Testis (tissue), 5 donors: ENCODE measurements at places on chromosomes 3 and 15. TPM values are rescaled to one million over a fixed set of nuclear protein-coding genes. Genes with fewer than 3 reads are reported as not detected.
A peak's percentile ranks its signal among the peaks of the same experiment; 100 is the strongest.

The EOMES gene
- 0.93 TPM for total RNA-seq

The TCAIM gene
- 28.3 TPM for total RNA-seq

The TM4SF4 gene
- total RNA-seq: 0.12 TPM

The CTXND1 gene
- total RNA-seq: 0.06 TPM

The ATP13A5 gene
- total RNA-seq: 0.16 TPM

The MNS1 gene
- 15.2 TPM for total RNA-seq

The SLC38A3 gene
- total RNA-seq: 5.4 TPM

The GRM2 gene
- 16.9 TPM for total RNA-seq

The ZPLD1 gene
- 0.74 TPM for total RNA-seq

GRCh38 chr3:177015881-177016280 lies 181.4 kb downstream of the TBL1XR1 start:
- no peak for DNase-seq

- DNase-seq: no peak
Observed at GRCh38 chr3:69524816-69525215, 138.9 kb upstream of the FRMD4B start.

- no peak for DNase-seq
Observed at GRCh38 chr3:22536541-22536940, 666.6 kb upstream of the UBE2E2 start.

DNA sequence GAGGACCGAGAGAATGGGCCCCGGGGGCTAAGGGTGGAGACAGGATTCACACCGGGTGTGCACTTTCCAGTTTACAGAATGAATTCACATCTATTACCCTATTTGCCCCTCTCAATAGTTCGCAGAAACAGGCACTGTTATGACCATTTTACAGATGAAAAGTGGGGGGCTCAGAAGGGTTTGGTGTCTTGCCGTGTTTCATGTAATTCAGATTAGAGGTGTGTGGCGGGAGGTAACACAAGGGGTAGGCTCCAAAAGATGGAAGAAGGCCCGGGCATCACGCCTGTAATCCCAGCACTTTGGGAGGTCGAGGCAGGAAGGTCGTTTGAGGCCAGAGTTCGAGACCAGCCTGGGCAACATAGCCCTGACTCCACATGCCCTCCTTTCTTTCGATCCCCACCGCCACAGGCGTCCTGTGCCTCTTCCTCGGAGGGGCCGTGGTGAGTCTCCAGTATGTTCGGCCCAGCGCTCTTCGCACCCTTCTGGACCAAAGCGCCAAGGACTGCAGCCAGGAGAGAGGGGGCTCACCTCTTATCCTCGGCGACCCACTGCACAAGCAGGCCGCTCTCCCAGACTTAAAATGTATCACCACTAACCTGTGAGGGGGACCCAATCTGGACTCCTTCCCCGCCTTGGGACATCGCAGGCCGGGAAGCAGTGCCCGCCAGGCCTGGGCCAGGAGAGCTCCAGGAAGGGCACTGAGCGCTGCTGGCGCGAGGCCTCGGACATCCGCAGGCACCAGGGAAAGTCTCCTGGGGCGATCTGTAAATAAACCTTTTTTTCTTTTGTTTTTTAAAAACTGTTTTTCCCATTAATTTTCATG lies 3.4 kb downstream of the DUOXA2 start:
- DNase-seq: no peak

GRCh38 chr15:40097968-40098476 lies 10.7 kb downstream of the BMF start:
- DNase-seq: peak; percentile 46

DNA sequence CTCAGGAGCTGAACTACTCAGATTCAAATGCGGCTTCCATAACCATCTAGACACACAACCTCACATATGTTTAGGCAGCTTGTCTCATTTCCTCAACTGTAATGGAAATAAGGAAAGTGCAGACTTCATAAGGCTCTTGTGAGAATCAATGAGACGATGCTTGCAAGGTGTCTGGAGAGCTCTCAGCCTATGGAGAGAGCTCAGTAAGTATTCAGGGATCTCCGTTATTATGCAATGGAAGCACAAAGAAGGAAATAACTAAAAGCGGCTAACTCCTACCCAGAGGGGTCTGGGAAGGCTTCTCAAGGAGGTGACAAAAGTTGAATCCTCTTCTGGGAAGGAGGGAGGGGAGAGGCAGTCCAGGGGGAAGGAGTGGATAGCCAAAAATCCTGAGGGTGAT lies 50.1 kb upstream of the LIPC start:
- no peak for DNase-seq

GRCh38 chr15:65851981-65852380 lies 17.3 kb upstream of the RAB11A start:
- DNase-seq: no peak

DNA sequence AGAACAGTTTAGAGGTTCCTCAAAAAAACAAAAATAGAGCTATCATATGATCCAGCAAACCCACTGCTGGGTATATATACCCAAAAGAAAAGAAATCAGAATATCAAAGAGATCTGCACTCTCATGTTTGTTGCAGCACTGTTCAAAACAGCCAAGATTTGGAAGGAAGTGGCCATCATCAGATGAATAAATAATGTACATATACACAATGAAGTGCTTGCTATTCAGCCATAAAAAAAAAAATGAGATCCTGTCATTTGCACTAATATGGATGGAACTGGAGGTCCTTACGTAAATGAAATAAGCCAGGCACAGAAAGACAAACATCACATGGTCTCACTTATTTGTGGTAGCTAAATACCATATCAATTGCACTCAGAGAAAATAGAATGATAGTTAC lies 58.4 kb downstream of the SCAPER start:
- no peak for DNase-seq

DNA sequence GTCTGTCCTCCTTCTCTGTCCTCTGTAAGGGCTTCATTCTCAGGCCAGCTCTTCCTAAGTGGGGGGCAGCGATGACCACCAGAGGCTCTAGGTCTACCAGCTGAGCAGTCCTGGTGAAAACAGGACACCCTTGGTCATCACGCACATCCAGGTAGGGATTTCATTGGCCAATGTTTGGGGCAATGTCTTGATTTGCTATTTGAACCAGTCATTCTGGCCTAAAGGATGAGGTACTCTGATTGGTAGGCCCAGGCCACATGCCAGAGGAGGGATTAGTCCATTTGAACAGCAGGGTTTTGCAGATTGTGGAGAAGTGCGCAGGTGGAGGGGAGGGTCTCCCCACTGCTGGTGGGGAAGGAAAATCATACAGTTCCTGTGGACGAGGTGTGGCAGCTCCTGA lies 57.3 kb downstream of the PLXNA1 start:
- no peak for DNase-seq

GRCh38 chr15:99983171-99983885 lies 250.1 kb upstream of the LYSMD4 start:
- no peak for DNase-seq

- peak; percentile 18 for DNase-seq
Observed at GRCh38 chr3:105353485-105354161, 13.1 kb upstream of the ALCAM start.

DNA sequence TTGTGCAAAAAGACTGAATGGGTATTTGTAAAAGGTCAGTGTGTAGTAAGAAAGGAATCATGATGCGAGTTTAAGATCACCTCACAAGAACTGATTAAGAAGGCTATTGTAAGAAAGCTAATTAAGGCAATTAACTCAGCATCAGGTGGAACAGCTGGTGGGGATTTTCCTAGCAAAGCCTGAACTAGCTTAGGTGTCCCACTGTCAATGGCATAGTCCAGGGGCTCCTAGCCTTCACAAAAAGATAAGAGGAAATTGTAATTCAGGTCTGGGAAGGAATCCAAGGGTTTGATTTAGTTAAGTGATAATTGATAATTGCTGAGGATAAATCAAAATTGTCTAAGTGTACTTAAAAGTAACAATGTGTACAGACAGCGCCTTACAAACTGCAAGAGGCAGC lies 901.6 kb downstream of the TUSC7 start:
- no peak for DNase-seq

GRCh38 chr15:40392986-40393948 lies 10.7 kb downstream of the KNSTRN start:
- no peak for DNase-seq

DNA sequence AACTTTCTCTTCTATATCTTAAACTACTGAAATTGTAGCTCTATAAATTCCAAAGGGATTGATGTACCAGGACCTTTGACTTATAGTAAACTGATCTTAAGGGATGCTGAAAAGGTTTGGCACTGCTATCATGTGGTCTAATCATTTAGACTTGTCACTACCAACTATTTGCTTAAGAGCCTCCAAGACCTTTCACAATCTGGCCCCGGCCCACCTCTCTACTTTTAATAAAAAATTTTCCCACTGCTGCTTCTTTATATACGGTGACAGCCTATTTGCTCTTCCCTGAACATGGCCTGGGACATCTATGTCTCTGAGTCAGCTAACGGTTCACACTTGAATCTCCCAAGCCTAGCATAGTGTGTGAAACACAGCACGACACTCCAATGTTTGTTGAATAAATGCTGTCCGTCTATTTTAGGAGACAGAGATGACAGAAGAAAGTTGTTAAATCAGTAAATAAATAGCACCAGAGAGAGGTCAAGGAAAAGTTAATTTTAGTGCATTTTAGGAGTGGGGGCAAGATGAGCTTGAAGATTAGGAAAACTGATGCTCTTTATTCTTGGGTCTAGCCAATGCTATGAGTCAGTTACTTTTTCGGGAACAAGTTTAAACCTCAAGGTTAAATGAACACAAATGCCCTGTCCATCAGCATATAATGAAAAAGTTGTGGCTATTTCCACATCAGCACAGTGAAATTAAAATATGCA lies 212.9 kb downstream of the TIGIT start:
- DNase-seq: no peak

GRCh38 chr3:173938159-173938558 lies 540.6 kb downstream of the NLGN1 start:
- no peak for DNase-seq

DNA sequence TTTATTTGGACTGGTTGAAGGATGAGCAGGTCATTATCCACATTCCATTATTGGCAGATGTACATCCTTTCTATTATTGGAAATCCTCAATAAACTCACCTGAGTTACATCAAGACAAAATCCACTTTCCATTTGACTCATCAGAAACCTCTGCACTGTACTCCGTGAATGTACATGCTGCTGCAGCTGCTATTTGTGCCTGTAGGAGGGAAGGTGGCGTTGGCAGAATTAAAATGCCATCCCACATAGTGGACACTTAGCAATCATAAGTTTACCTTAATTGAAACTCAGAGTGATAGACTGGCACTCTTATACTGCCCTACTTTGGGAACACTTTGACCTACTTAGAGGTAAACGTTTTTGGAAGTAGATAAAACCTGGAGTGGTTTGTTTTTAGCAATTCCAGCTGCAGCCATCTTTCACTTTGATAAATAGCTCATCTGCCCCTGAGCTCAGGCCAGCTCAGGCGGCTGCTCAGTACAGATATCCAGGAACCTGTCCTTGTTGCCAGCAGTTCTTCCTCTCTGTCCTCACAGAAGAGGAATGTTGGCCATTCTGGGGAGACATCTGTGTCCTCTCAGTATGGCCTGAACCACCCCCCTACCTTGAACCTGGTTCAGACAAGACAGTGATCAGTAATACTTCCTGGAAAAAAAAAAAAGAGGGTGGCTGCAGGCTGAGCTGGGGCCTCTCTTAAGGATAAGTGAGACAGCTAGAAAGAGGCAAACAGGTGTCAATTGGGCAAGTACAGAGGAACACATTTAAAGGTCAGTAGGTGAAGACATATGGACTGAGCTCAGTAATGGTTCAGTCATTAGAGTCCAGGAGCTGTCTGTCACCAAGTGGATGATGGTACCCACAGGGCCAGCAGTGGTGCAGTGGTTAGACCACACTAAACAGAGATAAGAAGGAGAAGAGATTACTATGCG lies 153.4 kb upstream of the UMPS start:
- no peak for DNase-seq

DNA sequence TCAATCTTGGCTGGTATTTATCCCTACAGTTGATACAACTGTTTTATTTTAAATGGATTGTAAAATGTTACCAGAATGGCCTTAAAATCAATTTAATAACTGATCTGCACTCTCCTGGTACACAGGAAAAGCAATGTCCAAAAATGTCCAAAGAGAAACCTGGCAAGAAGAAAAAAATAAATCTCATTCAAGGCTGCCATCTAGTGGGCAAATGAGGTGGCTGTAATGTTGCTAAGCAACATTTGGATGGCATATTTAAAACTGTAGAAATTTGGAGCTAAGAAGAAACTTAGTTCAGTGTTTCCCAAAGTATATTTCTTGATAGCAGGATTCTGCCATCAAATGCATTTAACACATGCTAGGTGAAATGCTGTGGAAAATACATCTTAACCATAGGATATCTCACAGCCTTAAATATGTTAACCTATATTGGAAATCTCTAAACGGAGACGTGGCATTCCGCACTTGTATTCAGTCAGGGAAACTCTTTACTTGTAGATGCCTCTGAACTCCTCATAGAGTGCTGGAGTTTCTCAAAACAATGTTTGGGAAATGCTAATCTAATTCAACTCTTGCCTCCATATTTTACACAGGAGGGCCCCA lies 216.8 kb downstream of the ERC2 start:
- peak; percentile 66 for DNase-seq
